ENCODE measurements at places on chromosomes 13 and 19. TPM values are rescaled to one million over a fixed set of nuclear protein-coding genes. Genes with fewer than 3 reads are reported as not detected.
A peak's percentile ranks its signal among the peaks of the same experiment; 100 is the strongest.

MADCAM1 gene
- 0.20 TPM for total RNA-seq

SLC8A2 gene
- 0.43 TPM for total RNA-seq

GRIN2D gene
- 0.18 TPM for total RNA-seq

ZNF541 gene
- total RNA-seq: 0.29 TPM

PRRG2 gene
- 1.5 TPM for total RNA-seq

ZSCAN4 gene
- total RNA-seq: not detected

OR2Z1 gene
- total RNA-seq: not detected

DNA sequence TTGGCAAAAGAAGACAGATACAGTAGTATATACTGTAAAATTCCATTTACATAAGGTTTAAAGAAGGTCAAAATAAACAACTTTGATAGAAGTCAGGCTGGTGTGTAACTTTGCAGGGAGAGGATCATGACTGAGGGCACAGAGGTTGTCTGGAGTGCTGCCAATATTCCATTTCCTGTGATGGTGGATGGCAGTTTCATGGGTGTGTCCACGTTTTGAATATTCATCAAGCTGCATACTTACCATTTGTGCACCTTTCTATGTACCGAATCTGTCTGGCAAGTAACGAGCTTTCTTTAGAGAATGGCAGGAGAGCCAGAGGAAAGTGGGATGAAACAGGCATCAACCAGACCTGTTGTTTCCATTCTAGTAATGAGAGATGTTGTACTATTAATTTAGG lies 420.5 kb upstream of the HTR2A start:
- no peak overlapping the region for H3K27ac ChIP-seq
- H3K4me1 ChIP-seq: no peaks in the 10 kb centered on the region
- H3K4me3 ChIP-seq: no peak overlapping the region
- H3K27me3 ChIP-seq: no peaks in the 10 kb centered on the region
- peak; percentile 2 for DNase-seq

- H3K27me3 ChIP-seq: peaks cover 37% of the 10 kb centered on the region
- peak; percentile 35 for DNase-seq
- no peak overlapping the region for H3K27ac ChIP-seq
- no peaks in the 10 kb centered on the region for H3K36me3 ChIP-seq
Observed at GRCh38 chr19:7789447-7789846, 26.4 kb downstream of the CLEC4M start.

DNA sequence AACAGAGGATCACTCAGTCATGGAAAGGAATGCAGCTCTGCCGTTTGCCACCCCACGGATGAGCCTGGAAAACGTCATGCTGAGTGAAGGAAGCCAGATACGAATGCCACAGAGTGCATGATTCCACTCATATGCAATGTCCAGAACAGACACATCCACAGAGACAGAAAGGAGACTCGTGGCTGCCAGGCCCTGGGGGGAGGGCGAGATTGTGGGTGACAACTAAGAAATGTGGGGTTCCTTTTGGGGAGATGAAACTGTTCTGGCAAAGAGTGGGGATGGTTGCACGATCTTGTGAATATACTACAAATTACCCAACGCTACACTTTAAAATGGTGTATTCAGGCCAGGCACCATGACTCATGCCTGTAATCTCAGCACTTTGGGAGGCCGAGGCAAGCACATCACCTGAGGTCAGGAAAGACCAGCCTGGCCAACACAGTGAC lies 27.2 kb upstream of the NAPA start:
- H3K4me1 ChIP-seq: peaks cover 19% of the 10 kb centered on the region
- H3K4me3 ChIP-seq: peak overlapping the region; percentile 3
- DNase-seq: no peak

DNA sequence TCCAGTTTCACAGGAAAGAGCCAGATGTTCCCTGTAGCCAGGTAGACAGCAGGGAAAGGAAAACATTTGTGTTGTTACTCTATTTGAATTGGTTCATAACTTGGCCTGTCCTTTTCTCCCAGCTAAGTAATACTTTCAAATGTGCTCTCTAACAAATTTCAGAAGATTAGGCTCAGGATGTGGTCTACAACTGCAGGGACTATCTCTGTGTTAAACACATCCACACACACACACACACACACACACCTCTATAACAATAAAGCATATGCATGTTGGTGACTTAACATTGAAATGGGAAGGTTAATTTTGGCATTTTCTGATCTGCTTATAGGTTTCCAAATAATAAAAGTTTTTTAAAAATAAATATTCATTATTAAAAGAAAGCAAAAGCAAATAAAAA lies 316.0 kb upstream of the ARGLU1 start:
- no peaks in the 10 kb centered on the region for H3K4me1 ChIP-seq
- DNase-seq: no peak
- no peak overlapping the region for H3K27ac ChIP-seq

- DNase-seq: no peak
- peaks cover 2% of the 10 kb centered on the region for H3K36me3 ChIP-seq
- no peaks in the 10 kb centered on the region for H3K27me3 ChIP-seq
- peaks cover 24% of the 10 kb centered on the region for H3K4me1 ChIP-seq
Observed at GRCh38 chr19:47740866-47741519, 4.4 kb upstream of the NOP53 start.

DNA sequence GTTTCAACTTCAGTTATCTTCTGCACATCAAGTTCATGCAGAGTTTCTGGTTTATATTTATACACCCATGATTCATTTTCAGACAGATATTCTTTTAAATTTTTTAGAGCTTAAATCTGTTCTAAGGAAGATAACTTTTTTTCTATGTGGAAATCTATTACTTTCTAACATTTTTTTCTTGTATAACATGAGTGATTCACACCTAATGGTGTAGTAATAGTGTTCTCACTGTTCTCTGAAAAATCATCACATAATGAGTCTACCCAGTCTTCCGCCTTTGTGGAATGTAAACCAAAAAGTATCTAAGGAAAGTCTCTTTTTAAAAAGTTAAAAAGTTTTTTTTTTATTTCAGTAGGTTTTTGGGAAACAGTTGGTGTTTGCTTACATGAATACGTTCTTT lies 70.8 kb downstream of the FNDC3A start:
- no peak for DNase-seq
- H3K4me1 ChIP-seq: peaks cover 17% of the 10 kb centered on the region
- peaks cover 47% of the 10 kb centered on the region for H3K36me3 ChIP-seq
- H3K27ac ChIP-seq: no peak overlapping the region
- H3K4me3 ChIP-seq: no peak overlapping the region

DNA sequence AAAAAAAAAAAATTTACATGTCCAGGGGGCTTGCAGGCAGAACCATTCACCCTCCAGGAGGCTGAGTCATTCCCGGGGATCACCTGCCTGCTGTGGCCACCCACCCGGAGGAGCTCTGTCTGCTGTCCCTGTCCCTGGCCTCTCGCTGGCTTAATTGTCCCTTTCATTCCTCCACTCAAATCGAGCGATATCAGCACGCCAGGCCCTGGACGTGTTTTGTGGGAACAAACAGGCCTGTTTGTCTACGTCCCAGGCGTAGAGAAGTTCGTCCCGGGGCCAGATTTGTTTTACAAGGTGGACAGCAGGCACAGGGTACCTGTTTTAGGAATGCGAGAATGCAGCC lies 21.2 kb downstream of the SULT2B1 start:
- H3K27ac ChIP-seq: no peak overlapping the region
- H3K4me3 ChIP-seq: no peak overlapping the region
- no peaks in the 10 kb centered on the region for H3K27me3 ChIP-seq
- no peaks in the 10 kb centered on the region for H3K4me1 ChIP-seq
- no peak for DNase-seq

- H3K27ac ChIP-seq: no peak overlapping the region
- no peak overlapping the region for H3K4me3 ChIP-seq
- DNase-seq: no peak
- H3K4me1 ChIP-seq: peaks cover 30% of the 10 kb centered on the region
Observed at GRCh38 chr19:33158365-33158764, 26.5 kb downstream of the WDR88 start.

GRCh38 chr19:49020931-49021895 lies 2.9 kb downstream of the CGB3 start:
- H3K36me3 ChIP-seq: no peaks in the 10 kb centered on the region
- H3K27ac ChIP-seq: peak overlapping the region; percentile 6
- H3K27me3 ChIP-seq: peaks cover 9% of the 10 kb centered on the region
- H3K4me3 ChIP-seq: no peak overlapping the region
- H3K4me1 ChIP-seq: peaks cover 30% of the 10 kb centered on the region

DNA sequence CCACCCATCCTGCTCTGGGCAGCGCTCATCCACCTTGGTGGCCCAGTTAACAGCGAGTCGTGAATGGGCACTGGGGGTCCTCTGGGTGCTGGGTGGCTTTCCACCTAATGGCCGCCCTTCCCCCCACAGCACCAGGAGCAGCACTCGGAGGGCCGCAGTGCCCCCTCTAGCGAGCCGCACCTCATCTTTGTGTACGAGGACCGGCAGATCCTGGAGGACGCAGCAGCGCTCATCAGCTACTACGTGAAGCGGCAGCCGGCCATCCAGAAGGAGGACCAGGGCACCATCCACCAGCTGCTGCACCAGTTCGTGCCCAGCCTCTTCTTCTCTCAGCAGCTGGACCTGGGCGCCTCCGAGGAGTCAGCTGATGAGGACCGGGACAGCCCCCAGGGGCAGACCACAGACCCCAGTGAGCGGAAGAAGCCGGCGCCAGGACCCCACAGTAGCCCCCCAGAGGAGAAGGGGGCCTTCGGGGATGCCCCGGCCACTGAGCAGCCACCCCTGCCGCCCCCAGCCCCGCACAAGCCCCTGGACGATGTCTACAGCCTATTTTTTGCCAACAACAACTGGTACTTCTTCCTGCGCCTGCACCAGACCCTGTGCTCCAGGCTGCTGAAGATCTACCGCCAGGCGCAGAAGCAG lies 19.3 kb upstream of the F2RL3 start:
- DNase-seq: no peak
- H3K27me3 ChIP-seq: no peaks in the 10 kb centered on the region
- peaks cover 28% of the 10 kb centered on the region for H3K36me3 ChIP-seq
- no peak overlapping the region for H3K4me3 ChIP-seq
- peaks cover 7% of the 10 kb centered on the region for H3K4me1 ChIP-seq

DNA sequence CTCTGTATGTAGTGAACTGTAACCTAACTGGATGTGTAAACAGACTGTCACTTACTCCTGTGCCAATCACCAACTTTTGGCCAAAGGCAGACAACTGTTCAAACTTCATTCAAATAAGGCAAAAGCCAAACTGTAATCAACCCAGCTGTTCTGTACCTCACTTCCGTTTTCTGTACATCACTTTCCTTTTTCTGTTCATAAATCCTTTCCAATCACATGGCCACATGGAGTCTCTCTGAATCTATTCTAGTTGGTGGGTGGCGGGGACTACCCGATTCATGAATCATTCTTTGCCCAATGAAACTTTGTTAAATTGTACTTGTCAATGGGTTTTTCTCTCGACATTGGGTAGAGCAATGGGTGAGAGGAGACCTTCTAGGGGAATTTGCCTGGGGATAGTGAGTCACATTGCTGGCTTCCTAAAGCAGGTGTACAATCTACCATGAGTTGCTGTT lies 178.3 kb upstream of the RFC3 start:
- H3K4me3 ChIP-seq: no peak overlapping the region
- H3K36me3 ChIP-seq: no peaks in the 10 kb centered on the region
- DNase-seq: peak; percentile 78

- peaks cover 7% of the 10 kb centered on the region for H3K27me3 ChIP-seq
- H3K36me3 ChIP-seq: no peaks in the 10 kb centered on the region
- DNase-seq: no peak
- no peak overlapping the region for H3K27ac ChIP-seq
- no peak overlapping the region for H3K4me3 ChIP-seq
Observed at GRCh38 chr19:54254195-54254906, 2.7 kb downstream of the LILRB5 start.

GRCh38 chr13:63184693-63185092 lies 1769.0 kb upstream of the PCDH20 start:
- no peak overlapping the region for H3K4me3 ChIP-seq
- no peak for DNase-seq
- H3K27ac ChIP-seq: no peak overlapping the region
- no peaks in the 10 kb centered on the region for H3K4me1 ChIP-seq

- H3K4me1 ChIP-seq: peaks cover 10% of the 10 kb centered on the region
- no peak overlapping the region for H3K27ac ChIP-seq
- DNase-seq: no peak
- no peak overlapping the region for H3K4me3 ChIP-seq
- H3K36me3 ChIP-seq: peaks cover 2% of the 10 kb centered on the region
Observed at GRCh38 chr19:55508120-55508519, 19.9 kb downstream of the SSC5D start.

DNA sequence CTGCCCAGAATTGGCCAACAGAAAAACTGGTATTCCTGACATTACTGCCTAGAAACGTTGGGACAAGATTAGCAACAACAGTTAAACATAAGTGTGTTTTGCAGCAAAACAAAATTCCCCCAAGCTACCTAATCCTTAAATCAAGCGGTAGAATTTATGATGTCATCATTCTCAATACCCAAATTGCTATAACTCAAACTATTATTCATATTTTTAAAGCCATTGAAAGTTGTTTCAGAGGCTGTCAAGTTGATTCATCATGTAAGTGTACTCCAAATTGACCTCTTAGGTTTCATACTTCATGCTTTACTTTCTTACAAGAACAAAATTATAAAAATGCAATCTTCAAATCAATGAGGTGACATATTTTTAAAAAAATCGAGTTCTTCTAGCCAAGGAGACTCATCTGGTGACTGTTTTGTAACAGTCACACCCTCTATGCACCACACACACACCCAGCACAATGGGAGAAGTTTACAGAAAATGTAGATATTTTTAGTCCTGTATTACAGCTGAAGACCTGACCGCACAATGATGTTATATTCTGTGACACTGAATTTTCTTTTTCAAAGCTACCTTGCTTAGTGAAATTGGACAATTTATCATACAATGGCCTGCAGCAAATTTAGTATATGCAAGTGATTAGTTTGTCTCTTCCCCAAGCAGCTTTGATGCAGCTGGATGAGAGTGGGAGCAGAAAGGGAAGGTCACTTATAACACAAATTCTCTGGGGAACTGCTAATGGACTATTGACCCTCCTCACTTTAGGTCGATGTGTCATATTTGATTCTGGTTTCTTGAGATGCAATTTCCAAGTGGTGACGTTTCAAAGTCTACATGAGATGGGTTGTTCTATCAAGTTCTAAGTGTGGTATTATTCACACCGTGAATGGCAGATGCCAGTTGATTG lies 345.3 kb upstream of the OBI1 start:
- no peaks in the 10 kb centered on the region for H3K36me3 ChIP-seq
- H3K4me3 ChIP-seq: no peak overlapping the region
- no peak overlapping the region for H3K27ac ChIP-seq

- H3K27me3 ChIP-seq: no peaks in the 10 kb centered on the region
- no peak for DNase-seq
- peaks cover 23% of the 10 kb centered on the region for H3K4me1 ChIP-seq
- H3K4me3 ChIP-seq: no peak overlapping the region
Observed at GRCh38 chr19:43674183-43674582, 4.2 kb upstream of the PLAUR start.

DNA sequence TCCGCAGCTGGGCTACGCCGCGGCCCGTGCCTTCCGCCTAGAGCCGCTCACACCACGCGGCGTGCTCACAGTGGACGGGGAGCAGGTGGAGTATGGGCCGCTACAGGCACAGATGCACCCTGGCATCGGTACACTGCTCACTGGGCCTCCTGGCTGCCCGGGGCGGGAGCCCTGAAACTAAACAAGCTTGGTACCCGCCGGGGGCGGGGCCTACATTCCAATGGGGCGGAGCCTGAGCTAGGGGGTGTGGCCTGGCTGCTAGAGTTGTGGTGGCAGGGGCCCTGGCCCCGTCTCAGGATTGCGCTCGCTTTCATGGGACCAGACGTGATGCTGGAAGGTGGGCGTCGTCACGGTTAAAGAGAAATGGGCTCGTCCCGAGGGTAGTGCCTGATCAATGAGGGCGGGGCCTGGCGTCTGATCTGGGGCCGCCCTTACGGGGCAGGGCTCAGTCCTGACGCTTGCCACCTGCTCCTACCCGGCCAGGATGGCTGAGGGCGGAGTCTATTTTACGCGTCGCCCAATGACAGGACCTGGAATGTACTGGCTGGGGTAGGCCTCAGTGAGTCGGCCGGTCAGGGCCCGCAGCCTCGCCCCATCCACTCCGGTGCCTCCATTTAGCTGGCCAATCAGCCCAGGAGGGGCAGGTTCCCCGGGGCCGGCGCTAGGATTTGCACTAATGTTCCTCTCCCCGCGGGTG lies 7.4 kb downstream of the DBP start:
- peaks cover 40% of the 10 kb centered on the region for H3K4me1 ChIP-seq
- no peaks in the 10 kb centered on the region for H3K27me3 ChIP-seq
- DNase-seq: peak; percentile 46
